ENCODE measurements at places on chromosomes 4 and X.

- DNase-seq, result no peak
Observed at GRCh38 chr4:106329041-106329618, 12.8 kb downstream of the AIMP1 start.

GRCh38 chr4:181728305-181728966 lies 514.8 kb upstream of the TENM3 start:
- DNase-seq, result no peak

- DNase-seq, result no peak
Observed at GRCh38 chr4:2443956-2444740, 24.8 kb upstream of the RNF4 start.

- no peak for DNase-seq
Observed at GRCh38 chrX:15748841-15749240, 10.8 kb downstream of the CA5B start.

- no peak for DNase-seq
Observed at GRCh38 chr4:89491761-89492160, 184.2 kb upstream of the GPRIN3 start.

GRCh38 chr4:121822796-121823504 lies 733 bp downstream of the CCNA2 start:
- DNase-seq, result peak; percentile 4

GRCh38 chrX:130414800-130415199 lies 13.0 kb downstream of the RBMX2 start:
- DNase-seq, result no peak

DNA sequence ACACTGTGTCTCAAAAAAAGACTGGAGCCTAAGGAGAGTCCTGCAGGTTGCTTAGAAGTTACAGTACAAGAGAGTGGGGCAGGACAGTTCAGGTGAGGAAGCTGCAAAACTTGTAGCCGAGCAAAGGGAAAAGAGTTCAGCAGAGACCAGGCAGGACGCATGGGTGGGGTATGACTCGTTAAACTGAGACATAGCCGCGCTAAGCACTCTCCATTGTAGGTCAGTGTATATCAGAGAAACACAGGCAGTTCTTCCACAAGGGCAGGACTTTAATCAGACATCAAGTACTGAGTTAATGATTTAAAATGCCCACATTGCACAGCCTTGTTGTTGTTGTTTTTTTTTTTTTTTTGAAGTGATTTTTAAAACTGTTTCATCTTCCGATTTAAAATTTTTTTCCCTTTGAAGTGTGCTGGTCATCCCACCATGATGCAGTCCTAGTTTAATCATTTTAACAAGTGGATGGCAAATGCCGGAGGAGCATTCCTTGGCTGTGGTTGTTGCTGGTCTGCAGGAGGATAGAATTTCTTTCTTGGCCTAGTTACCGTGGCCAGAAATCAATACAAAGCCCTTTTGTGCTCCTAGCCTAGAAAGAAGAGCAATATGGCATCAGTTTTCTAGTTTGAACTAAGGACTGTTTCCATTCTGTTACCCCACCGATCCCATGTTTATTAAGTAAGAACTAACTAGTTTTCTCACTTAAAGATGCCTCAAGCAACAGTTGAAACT lies 10.3 kb downstream of the LAP3 start:
- DNase-seq, result no peak

DNA sequence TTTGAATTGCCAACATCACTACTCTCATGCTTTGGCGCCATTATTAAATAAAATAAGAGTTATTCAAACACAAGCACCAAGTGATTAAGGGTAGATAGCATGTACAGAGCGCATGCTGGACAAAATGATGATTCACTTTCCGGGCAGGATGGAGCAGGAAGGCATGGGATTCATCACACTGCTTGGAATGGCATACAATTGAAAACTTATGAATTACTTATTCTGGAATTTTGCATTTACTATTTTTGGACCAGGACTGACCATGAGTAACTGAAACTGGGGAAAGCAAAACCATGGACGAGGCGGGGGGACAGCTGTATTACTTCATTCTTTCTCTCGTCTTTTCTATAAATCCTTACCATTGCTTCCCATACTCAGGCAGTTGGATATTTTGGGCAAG lies 28.5 kb upstream of the FGF5 start:
- DNase-seq, result no peak

DNA sequence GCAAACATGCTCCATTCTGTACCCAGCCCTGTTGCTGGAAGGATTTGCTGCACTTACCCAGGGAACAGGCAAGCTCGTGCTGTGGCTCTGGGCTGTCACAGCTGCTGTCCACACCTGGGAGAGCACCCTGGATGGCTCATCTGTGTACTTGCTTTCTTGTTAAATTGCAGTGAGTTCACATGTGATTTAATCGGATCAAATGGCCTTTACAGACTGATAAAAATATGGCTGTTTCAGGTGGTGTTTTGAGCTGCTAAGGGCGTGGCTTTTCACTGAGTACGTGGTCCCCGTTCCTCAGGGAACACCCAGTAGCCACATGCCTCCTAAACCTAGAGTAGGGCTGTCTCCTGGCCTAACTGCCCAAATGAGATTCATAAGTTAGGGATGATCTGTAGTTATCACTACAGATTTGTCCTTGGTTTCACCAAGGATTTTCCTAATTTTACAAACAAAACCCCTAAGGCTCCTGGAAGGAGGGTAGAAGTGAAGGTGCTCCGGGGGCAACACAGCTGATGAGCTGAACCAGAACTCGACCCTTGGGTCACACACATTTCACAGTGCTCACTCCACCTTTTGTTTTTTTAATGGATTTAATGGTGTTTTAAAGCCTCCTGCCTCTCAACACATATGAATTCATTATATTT lies 13.7 kb downstream of the KLKB1 start:
- no peak for DNase-seq

DNA sequence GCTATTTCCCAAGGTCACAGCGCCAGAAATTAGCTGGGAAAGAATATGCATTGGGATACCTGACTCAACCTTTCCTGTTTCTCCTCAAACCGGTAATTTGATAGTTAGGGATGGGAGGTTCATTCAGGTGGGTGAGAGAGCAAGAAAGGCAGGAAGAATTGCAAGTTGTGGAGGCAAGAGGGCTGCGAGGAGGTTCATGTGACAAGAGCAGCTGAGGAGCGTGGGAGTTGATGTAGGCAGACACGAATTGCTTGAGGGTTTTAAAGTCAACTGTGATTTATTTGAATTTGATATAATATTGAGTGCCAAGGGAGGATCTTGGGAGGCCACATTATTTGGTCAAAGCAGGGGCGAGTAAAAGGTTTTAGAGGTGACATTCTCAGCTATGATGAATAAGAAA lies 329.0 kb downstream of the STIM2 start:
- no peak for DNase-seq

DNA sequence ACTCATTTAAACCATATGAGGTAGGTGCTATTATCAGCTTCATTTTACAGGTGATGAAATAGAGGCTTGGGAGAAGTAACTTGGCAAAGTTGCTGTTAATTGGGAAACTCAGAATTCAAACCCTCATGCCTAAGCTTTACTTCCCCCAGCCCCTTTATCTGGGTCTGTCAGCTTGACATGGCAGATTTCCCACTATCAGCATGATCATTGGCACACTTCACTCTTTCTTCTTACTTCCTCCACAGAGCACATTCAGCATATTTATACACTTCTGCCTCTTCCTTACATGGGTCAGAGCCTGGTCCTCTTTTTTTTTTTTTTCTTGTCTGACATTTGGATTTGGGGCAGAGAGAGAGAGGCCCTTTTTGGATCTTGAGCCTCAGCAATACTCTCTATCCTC lies 56.5 kb upstream of the ARX start:
- no peak for DNase-seq

DNA sequence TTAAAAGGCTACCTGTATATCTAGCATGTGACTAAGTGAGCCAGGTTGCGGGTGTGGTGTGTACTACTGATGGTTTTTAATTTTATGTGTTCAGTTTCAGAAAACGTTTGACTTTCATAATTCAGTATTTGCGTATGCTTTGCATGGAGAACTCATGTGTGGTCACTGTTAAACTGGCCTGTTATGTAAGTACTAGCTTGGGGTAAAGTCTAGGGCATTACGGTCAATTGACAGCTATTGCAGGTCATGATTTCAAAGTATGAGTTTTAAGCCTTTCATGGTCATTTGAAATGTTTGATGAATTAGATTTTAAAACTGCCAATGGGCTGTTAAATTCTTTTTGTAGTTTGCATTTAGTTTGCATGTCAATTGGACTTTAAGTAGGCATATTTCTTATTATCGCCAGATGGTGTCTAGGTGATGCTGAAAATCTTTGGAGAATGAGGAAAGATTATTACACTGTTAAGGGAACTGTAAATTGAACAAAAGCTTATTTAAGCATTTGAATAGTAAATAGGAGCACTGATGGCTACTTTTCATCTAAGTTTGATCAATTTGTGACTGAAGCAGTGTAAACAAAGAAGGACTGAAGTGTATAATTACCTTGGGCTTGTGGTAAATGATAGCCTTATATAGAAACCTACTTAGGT lies 563.4 kb downstream of the DACH2 start:
- DNase-seq, result no peak

DNA sequence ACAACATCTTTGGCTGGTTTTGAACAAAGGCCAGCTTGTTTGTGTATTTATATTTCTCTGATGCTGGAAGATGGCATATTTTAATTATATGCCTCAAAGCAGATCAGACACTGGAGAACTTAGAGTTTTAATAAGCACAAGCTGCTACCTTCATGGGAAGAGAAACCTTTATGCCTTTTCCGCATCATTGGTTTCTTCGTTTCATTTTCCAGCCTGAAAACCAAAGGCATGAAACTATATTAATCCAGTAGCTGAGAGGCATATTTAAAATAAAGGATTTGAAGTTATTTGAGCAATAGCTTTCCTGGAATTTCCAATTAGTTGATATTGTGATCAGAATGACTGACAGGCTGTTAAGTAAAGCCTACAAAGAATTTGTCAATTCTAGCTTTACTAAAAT lies 141.0 kb downstream of the ARHGAP24 start:
- DNase-seq, result no peak

- DNase-seq, result no peak
Observed at GRCh38 chr4:2267841-2268240, 5.9 kb upstream of the MXD4 start.

DNA sequence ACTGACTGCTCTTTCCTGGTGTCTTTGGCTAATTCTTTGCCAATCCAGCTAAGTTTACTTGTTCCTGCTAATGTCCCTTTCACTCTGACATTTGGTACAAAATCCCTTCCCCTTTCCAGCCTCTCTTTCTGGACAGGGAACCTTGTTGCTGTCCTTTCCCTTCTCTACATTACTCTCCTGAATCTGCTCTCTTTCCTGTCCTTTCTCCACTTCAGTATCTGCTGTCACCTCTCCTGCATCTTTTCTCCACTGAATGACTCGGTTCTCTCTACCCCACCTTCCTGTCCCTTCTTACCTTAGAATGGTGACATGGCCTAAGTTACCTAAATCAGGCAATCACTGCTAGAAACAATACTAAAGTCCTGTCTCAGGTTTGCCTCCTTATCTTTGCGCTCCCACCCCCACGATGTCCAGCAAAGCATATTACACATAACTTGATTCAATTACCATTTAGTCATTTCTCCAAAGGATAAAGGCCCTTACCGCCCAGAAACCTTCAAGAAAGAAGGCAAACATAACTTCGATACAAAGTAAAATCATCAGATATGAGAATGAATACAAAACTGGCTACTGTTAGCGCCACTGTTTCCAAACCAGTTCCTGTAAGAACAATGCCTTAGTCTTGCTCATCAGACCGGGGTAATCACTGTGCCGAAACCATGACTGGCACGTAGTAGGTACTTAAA lies 890 bp downstream of the BOD1L1 start:
- DNase-seq, result no peak

DNA sequence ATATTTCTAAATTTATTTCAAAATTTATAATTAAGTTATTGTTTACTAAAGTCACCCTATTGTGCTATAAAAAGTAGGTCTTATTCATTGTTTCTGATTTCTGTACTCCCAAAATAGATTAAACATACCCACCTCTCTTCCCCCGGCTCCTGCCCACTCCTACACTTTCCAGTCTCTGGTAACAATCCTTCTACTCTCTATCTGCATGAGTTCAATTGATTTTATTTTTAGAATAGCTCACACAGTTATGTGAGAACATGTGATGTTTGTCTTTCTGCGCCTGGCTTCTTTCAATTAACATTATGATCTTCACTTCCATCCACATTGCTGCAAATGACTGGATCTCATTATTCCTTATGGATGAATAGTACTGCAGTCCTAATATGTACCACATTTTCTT lies 269.3 kb downstream of the ACTRT1 start:
- DNase-seq, result no peak

DNA sequence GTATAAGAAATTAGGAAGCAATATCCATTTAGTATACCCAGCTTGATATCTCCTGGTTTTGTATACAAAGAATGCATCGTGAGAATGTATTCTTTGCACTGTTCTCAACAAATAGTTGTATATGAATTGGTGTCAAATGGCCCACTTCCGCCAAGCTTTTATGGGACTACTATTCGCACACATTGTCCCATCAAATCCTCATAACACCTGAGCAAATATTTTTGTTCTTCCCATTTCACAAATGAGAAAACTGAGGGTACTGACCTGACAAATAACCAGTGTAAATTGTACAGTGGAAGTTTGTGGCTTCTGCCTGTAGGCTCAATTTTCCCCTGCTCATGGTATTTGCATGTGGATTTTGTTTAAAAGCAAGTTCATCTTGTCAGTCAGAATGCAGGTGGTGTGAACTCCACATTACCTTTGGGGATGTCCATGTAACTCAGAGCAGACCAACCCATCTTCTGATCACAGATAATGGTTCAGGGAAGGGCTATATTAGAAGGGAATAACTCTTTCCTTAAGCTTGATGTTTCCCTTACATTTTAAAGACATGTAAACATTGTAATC lies 51.5 kb upstream of the FAM241A start:
- no peak for DNase-seq

DNA sequence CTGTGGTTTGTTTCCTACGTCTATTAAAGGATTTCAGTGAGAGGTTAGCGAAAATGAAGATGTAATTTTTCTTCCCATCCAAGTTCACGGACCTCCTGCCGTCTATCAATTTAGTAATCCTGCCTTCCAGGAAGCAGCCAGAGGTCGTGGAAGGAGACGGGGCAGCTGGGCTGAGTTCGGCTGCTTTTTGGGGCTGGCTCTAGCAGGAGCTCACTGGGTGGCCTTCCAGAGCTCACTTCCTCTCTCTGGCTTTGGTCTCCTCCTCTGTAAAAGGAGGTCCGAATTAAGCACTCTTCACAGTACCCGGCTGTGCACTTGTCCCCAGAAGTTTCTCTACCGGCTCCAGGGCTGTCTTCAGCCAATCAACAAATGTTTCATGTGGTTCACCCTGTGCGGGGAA lies 295.4 kb downstream of the BCOR start:
- DNase-seq, result no peak

DNA sequence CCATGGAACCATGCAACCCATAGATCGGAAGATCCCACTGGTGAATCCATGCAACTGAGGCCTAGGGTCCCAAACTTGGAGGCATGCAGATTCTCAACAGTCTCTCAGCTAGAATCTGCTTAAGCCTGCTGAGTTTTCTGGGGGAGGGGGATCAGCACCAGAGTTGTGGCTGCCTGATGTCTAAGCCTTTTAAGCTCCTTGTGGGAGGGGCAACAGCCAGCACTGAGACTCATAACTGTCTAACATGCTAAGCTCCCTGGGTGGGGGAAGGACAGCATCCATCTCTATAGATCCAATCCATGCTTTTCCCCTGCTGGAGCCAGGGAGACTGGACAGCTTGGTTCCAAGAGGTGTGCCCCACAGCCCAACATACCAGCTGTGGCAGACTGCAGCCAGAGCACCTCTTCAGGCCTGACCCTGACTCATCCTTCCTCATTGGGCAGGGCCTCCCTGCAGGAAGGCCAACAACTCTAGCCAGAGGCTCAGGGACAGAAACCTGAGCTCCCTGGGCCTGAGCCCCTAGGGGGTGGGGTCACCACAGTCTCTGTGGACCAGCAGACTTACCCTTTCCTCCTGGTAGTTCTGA lies 300.1 kb upstream of the SLC7A11 start:
- no peak for DNase-seq

GRCh38 chrX:48981178-48981577 lies 9.5 kb upstream of the KCND1 start:
- no peak for DNase-seq
